ENCODE measurements at places on chromosomes 6 and 20.

DNA sequence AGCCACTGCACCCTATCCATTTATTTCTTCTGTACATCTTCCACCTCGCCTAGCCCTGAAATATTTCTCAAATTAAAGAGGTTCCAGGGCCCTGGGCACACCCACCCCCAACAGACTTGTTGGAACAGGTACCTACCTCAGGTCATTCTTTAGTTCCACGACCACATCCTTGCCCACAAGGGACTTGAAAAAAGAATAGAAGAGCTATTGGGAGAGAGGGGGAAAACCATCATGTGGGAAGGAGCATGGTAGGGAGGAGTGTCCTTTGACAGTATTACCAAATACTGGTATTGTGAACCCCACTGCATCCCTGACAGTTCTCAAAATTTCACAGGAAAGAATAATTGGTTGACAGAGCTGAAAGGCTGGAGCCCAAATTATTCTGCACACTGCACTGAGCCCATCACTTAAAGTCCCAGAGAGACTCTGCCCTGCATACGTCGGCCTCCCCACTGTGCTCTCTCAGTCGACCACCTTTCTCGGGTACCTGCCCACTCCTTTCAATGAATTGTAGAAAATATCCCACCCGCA, 762 bp downstream of the LSM2 start:
- DNase-seq = no peak

GRCh38 chr6:2852921-2853322, 11.3 kb upstream of the SERPINB1 start:
- DNase-seq = no peak

GRCh38 chr6:87875781-87876180, 171.9 kb upstream of the SPACA1 start:
- no peak for DNase-seq

- no peak for DNase-seq
These were observed 134.8 kb downstream of the PXDC1 start for GRCh38 chr6:3616565-3617176.

- no peak for DNase-seq
These were observed 387.7 kb downstream of the QKI start for GRCh38 chr6:163802267-163802666.

DNA sequence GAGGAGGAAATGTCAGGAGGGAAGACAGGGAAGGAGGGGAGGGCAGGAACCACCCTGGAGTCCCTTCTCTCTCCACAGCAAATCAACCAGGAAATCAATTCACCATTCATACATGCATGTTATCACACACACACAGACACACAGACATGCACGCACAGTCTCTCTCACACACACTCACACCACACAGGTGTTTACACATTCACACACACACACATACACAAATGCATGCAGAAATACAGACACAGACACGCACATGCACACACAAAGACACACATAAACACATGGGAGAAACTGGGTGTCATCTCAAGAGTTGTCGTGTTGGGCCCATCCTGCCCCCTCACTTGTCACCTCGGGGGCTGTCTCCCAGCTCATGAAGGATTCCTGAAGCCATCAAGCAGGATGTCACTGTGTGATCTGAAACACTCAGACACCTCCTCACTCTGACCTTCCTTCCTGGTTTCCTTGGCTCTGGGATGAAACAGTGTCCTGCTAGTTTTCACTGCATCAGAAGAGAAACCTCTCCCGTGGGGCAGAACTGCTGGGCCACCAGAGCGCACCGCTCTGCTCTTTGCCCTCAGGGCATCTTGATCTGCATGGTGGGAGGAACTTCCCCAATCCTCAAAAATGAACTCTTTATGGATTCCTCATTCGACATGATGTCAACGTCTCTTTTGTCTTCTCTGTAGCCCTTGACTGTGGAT, 9.2 kb downstream of the RAET1G start:
- no peak for DNase-seq

DNA sequence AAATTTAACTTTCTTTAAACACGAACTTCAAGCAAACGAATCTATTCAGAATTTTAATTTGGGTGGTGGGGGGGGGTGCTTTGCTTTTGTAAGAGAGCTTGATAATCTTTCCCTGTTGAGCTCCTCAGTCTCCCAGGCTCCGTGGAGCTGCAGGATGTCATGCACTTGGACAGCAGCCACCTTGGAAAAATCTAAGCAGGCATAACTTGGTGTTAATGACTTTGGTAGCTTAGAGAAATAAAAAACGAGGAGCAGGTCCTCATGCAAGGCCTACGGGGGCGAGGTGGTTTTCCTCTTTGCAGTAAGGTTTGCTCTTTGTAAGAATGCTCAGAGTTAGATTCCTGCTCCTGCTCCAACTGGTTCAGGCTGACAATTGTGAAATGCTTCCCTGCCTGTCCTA, 102.3 kb downstream of the EDN1 start:
- no peak for DNase-seq

DNA sequence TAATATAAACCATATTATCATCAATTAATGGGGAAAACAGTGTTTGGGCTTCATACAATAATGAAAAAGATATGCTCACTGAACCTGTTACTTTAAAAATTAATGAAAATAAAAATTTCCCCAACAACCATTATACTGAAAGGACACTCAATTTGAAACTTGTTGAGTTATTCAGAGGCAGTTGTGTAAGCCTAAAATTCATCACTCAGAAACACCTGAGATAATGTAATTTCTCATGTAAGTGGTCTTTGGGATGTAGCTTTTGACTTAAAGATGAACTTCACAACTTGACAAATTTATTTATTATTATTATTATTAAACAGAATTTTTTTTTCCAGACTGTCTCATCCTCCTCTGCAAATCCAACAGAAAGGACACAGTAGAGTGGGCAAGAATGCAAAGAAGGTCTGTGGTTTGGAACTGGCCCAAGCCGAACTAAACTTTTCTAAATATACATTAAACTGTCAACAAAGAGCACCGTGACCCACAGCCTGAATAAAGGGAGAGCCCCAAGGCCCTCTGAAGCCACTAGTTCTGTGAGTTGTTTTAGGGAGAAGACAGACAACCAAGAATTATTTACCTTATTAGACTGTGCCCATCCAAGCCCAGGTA, 32.2 kb upstream of the HEY2 start:
- DNase-seq = no peak

- DNase-seq = no peak
These were observed 194.8 kb downstream of the COL9A1 start for GRCh38 chr6:70107852-70108629.

DNA sequence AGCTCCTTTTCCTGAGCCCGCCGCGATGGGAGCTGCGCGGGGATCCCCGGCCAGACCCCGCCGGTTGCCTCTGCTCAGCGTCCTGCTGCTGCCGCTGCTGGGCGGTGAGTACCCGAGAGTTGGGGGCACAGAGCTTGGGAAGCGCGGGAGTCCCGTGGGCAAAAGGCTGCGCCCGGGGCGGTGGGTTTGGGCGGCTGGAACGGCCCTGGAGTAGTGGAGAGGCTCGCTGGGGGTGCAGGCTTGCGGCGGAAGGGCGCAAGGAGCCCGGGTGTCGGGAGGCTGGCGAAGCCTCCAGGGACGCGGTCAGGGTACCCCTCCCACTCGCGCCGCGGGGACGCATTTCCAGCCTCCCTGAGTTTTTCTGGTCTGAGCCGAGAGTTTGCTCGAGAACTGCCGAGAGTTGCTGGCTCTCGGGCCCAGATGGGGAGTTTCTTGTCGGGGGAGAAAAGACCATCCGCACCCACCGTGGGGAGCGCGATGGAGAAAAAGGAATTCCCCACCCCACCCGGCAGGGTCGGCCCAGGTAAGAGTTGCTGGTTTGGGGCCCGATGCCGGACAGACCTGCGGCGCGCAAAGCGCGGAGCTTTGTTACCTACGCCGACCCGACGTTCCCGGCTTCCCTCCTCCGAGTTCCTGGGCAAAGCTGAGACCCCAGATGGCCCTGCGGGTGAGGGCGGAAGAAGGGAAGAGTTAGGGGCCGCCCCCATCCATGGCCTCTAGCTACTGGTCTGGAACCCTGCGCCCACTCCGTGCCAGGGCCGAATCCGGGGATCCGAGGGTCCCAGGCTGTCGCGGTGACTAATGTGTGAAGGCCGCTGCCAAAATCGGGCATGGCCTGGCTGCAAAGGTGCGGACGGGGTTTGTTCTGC, 584 bp downstream of the PTK7 start:
- no peak for DNase-seq

GRCh38 chr6:39330057-39330456, 7.6 kb upstream of the KCNK16 start:
- DNase-seq = no peak

DNA sequence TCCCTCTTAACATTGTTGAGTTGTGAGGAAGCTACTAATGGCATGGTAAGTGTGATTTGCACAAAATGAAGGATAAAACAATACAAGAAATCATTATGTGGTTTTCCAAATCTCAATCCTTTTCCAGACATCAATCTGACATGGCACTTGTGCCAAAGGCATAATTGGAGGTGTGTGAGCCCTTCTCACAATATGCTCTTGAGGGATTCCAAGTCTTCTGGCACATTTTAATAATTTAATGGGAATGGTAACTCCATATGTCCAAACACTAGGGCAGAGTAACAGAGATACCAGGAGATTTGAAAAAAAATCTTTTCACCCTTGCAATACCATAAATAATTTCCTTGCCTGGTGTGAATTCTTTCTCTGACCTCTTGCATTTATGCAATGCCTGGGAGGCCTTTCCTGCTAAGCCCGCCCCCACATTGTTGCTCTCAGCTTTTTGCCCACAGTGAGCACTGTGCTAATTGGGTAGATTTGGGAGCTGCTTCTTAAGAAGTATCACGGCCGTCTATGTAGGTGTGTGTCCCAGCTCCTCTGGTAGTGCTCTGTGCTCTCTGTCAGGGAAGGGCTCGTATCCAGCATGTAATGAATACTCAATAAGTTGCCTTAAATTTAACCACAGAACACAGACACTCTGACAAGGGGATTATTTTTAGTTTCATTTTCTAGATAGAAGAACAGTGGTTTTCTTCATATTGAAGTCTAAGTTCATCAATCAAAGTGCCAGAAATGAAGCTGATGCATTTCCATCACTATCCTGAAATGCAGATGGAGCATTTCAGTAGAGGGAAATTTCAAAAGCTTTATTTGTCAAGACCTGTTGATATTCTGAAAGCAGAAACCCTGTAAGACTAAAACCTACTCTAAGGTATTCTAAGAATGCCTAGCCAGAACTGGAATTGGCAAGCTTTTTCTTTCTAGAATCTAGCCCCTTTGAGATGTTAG, 54.4 kb upstream of the CEP85L start:
- DNase-seq = no peak

DNA sequence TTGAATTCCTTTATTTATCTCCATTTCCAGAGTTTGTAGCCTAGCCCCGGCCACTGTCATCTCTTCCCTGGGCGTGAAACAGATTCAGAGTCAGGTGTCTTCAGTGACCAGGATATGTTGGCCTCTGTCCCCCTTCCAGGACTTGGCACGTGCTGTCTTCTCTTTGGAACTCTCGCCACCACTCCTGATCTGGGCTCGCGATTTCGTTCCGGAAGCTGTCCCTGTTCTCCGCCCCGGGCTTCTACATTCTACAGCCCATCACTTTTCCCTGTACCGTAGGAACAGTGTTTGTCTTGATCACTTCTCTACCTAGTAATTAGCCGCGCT, 739 bp downstream of the GSS start:
- DNase-seq = no peak

DNA sequence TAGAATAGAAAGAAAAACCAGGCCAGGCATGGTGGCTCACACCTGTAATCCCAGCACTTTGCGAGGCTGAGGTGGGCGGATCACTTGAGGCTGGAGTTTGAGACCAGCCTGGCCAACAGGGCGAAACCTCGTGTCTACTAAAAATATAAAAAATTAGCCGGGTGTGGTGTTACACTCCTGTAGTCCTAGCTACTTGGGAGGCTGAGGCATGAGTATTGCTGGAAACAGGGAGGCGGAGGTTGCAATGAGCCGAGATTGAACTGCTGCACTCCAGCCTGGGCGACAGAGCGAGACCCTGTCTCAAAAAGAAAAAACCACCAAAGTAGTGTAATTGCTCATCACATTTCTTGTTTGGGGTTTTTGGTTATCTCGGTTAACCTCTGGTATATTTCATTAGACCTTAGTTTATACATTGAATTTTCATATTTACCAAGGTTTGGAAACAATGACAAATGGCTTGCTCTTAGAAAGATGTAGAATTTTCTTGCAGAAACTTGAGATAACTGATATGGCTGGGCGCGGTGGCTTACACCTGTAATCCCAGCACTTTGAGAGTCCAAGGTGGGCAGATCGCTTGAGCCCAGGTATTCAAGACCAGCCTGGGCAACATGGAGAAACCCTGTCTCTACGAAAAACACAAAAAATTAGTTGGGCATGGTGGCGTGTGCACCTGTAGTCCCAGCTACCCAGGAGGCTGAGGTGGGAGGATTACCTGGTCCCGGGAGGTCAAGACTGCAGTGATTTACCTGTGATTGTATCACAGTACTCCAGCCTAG, 14.2 kb downstream of the ITCH start:
- no peak for DNase-seq

GRCh38 chr6:82025271-82025670, 222.3 kb downstream of the IBTK start:
- DNase-seq = no peak
